NCI-H526 treated with DMSO at 0.1 percent for 48 hours (cell line): ENCODE measurements at places on chromosomes 1 and 21.

DNA sequence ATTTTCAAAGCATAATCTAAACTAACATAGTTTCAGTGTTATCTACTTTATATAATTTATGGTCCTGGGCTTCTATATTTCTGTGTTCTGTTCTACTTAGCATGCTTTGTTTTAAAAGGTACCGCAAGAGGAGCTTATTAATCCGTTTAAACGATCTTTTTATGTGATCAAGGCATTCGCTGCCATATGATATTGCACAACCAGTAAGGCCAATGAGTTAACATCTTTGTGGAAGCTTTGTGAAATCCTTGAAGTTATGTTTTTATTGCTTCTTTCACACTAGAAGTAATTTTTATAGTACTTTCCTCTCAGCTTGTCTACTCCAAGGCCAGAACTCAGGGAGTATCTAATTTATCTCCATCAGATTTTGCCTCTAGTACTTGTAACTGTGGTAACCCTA, 8.9 kb downstream of the LRRC8C start:
- no peak for DNase-seq

- no peak for DNase-seq
Measured at GRCh38 chr1:61425040-61425439, 299.9 kb downstream of the TM2D1 start.

- DNase-seq, result no peak
Measured at GRCh38 chr1:64944913-64945312, 21.4 kb downstream of the JAK1 start.

- DNase-seq, result no peak
Measured at GRCh38 chr1:226702957-226703831, 35.9 kb downstream of the ITPKB start.

DNA sequence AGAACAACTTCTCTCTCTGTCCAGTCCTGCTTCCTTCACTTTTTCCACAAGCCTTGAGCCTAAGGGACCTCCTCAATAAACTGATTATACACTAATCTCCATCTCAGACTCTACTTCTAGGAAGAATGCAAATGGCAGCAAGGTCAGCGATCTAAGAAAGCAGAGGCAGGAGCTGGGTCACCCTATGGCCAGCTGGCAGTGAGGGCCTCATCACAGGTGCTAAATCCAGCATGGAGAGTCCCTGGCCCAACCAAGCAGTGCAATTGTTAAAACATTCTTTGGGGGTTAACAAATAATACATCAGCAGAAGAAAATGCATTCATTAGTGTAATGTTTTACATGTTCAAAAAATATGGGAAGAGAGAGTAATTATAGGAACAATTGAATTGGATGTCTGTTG, 416.0 kb downstream of the SIPA1L2 start:
- DNase-seq, result no peak

GRCh38 chr1:206769304-206769731, 1.3 kb upstream of the IL19 start:
- DNase-seq, result no peak

GRCh38 chr1:227542153-227543120, 20.9 kb upstream of the ZNF678 start:
- DNase-seq, result peak; percentile 24

- DNase-seq, result peak; percentile 89
Measured at GRCh38 chr1:44714944-44715571, 15.9 kb downstream of the RNU5D-1 start.

DNA sequence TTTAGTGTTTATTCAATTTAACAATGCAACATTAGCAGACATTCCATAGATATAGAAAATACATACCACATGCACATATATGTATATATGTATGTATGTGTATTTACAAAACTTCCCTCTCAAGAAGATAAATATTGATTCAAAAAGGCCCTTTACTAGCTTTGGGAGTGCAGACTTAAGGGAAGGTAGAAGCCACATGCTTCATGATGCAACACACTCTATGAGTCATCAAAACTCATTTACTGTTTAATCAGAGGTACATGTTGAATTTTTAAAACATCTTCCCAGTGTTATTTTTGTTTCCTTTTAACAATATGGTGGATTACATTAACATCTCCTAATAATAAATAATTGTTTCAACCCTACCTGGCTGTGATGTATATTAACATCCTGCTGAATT, 61.4 kb upstream of the KIRREL1 start:
- no peak for DNase-seq

DNA sequence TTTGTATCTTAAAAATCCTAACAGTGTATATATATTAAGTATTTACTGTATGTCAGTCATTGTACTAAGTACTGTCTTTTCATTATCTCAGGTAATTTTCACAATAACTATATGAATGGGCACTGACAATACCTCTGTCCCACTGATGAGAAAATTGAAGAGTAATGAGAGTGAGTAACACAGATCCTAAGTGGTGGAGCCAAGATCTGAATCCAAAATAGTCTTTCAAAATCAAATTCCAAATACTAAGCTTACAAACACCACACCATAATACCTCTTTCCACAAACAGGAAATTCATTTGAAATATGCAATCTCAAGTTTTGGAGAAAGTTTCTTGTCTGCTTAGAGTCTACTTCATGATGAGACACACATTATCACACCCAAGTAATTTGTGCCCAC, 105.9 kb upstream of the EDEM3 start:
- DNase-seq, result no peak

DNA sequence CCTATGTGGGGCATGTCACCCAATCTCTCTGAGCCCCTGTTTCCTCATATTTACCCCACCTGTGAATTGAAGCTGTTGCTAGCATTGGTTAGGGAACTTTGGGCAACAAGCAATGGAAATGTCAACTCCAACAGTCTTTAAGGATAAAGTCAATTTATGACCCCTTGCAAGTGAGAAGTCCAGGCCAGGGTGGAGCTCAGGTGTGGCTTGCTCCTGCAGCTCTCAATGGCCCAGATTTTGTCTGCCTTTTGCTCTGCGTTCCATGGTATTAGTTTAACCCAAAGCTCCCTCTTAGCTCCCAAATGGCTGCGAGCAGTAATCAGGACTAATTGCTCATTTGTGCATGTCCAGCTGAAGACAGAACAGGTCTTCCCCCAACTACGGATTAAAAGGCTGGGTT, 70.4 kb upstream of the ABCG1 start:
- no peak for DNase-seq

DNA sequence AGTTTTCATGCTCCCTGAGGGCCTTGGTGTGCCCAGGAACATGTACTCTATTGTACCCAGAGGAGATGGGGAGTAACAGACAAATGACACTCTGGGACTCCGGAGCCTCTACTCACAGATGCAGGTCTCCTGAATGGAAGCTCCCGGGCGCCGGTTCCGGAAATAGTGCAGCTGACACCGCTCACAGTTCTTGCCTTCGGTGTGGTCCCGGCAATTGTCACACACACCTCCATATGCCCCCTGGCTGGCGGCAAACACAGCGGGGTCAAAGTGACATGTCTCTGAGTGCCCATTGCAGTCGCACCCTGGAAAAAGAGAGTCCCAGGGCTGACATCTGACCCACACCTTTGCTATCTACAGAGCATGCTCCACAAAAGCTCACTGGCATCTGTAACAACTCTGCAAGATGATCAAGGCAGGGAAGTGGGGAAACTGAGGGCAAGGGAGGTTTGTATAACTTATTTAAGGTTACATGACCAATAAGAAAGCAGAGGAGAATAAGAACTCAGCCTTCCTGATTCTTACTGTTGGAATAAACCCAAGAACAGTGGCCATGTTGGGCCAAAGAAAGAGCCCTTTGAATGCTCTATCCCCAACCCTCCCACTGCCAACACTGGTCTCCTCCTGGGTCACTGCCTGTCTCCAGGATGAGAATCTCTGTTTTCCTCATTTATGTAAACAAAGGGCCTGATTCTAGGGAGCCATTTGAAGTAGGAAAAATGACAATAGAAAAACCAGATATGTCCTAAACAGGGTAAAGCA, 22.4 kb downstream of the LAMB3 start:
- no peak for DNase-seq

DNA sequence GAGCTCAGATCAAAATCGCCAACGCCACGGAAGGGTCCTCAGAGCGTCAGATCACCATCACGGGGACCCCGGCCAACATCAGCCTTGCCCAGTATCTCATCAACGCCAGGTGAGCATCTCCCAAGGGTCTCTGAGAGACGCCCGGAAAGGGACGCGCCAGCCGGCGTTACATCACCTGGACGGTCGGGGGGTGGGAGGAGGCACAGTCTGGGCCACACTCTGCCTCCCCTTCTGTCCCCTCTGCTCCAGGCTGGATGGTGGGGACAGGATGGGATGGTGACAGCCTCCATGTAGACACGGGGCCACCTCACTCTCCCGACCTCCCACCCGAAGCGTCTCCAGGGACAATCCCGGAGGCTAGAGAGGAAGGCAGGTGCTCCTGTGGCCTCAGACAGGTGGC, 41.5 kb upstream of the COL6A1 start:
- no peak for DNase-seq

DNA sequence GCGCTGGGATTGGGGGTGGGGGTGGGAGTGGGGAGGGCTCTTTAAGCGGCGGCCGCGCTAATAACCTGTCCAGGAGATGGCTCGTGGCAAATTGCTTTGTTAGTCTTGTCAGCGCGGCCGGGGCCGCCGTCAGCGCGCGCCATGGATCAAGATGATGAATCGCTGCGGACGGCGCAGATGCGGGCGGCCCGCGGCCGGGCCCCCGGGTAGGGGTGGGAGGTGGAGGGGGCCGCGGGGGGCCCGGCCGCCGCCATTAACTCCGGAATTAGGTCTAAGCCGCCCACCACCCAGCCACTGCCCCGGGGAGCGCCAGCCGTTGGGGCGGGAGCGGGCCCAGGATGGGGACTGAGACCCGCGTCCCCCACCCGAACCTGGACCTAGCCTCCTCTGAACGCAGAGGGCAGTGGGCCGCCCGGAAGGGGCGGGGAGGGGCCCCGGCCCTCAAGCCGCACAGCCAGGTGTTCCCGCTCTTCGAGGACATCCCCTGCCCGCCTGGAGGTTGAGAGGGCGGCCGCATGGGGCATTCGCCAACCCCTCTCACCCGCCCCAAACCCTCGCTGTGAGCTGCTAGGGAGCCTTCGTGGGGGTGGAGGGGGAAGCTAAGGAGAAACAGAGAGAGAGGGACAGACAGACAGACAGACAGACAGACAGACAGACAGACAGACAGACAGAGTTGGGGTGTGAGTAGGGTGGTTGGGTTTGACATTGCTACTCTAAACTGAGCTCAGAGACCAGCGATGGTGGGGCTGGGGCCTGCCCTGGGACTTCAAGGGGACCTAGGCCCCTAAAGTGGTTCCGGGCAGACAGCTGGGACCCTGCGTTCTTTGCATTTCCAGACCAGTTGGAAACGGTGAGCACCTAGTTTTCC, 3.8 kb upstream of the DMBX1 start:
- DNase-seq, result no peak

- DNase-seq, result no peak
Measured at GRCh38 chr1:65955503-65955902, 162.8 kb downstream of the PDE4B start.

- no peak for DNase-seq
Measured at GRCh38 chr1:230103306-230104173, 36.5 kb downstream of the GALNT2 start.

- no peak for DNase-seq
Measured at GRCh38 chr1:66140072-66140471, 347.4 kb downstream of the PDE4B start.

GRCh38 chr1:220176540-220176939, 82.6 kb downstream of the IARS2 start:
- DNase-seq, result no peak

GRCh38 chr1:81682490-81682889, 118.2 kb upstream of the ADGRL2 start:
- no peak for DNase-seq

DNA sequence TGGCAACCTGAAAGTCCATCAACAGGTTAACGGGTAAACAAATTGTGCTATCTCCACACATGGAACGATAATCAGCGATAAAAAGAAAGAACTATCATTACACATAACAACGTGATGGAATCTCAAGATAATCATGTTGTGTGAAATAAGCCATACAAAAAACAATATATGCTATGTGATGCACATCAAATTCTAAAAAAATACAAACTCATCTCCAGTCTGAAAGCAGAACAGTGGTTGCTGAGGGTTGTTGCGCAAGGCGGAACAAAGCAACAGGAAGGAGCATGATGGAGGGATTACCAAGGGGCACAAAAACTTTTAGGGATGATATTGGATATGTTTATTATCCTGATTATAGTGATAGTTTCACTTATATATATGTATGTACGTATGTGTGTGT, 324.8 kb downstream of the VAV3 start:
- DNase-seq, result no peak

DNA sequence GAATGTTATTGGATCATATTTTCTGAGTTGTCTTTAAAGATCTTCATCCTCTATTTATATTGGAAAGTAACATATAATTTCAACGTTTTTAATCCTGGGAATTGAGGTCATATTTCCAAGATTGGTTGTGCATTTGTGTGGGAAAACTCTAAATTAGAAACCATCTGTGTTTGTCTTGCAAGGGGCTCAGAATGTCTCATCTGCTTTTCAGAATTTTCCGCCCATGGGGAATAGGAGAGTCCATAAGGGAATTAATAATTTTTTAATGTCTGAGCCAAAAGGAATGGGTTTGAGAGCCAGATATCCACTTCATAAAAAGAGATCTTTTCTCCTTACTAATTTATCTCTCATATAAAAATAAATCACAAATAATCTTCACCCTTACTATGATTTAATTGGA, 84.8 kb upstream of the MAP1LC3C start:
- no peak for DNase-seq

GRCh38 chr1:29272147-29272907, 36.0 kb downstream of the PTPRU start:
- no peak for DNase-seq

GRCh38 chr21:33857846-33858666, 57.5 kb downstream of the ATP5PO start:
- DNase-seq, result no peak

DNA sequence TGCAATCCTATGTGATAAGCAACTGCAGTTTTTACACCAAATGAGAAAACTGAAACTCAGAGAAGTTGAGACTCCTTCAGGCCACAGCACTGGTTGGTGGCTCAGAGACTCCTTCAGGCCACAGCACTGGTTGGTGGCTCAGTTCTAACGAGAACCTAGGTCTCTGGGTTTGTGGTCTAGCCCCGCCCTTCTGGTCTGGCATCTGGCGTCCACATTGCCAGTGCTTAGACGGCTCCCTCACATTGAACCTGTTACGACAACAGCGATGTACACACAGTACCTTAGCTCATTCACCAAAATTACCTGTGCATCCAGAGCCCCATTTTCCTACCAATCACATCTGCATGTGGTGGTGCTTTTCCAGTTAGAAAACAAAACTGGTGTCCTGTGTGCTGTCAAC, 66.1 kb downstream of the NID1 start:
- DNase-seq, result no peak

- no peak for DNase-seq
Measured at GRCh38 chr1:14259191-14259757, 339.2 kb upstream of the KAZN start.
